Activated T-cell treated with anti-CD3 and anti-CD28 coated beads for 4 hours (primary cell): ENCODE measurements at places on chromosomes 6 and 20.

DNA sequence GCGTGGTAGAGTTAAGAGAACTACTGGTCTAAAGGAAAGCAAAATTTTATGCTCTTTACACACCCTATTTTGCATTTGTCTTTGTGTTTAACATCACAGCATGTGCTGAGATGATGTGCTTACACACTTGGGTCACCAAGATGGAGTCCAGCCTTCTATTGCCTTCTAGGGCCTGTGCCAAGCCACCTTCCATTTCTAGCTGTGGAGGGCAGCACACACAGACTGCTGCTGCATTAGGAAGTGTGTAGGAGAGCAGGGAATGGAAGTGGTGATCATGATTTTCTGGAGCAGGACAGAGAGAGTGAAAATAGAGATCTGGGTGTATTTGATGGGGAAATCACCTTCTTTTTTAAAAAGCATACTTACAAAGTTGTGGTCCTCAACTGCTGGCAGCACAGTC lies 191.6 kb downstream of the SOX4 start:
- no peak for DNase-seq

DNA sequence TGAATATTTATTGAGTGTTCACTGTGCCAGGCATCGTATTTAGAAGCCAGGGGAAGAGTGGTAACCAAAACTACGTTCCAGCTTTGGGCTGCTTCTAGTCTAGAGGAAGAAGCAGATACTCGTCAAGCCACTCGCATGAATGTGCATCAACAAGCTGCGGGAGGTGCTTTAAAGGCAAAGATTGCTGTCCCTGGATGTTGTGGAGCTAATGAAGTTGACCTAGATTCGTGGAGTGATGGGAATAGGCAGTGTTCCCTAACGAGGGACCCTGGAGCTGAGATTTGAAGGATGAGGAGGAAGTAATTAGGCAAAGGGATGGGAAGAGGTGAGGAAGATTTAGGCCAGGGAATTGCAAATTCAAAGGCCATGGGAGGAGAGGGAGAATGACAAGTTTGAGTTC lies 118.9 kb downstream of the TMEM170B start:
- no peak for DNase-seq

GRCh38 chr20:2136275-2136674 lies 34.6 kb downstream of the STK35 start:
- no peak for DNase-seq

GRCh38 chr6:1609648-1610496 lies at the start of gene FOXC1:
Gene FOXC1, plus strand, starts transcription at chr6:1609915. Its CDS starts 531 bp downstream, at chr6:1610446.
- DNase-seq, result no peak

DNA sequence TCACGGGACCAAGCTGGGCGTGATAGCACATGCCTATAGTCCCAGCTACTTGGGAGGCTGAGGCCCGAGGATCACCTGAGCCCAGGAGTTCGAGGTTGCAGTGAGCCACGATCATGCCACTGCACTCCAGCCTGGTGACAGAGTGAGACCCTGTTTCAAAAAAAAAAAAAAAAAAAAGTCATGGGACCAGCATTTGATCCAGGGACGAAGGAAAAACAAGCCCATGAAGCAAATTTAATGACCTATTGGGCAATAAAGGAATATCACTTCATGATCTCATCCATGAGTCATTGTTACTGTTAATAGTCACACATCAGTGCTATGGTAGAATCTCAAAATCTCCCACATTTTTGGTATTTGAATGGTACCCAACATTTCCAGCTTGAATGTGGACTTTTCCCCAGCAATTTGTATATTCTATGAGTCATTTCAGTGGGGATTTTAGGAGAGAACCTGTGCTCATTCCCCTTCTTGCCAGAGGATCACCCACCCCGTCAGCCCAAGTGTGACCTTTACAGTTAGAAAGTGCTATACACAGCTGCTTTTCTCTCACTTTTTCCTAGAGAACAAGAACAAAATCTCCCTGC lies 8.5 kb upstream of the SOD2 start:
- DNase-seq, result no peak

- DNase-seq, result no peak
Observed at GRCh38 chr6:70107852-70108629, 194.8 kb downstream of the COL9A1 start.

DNA sequence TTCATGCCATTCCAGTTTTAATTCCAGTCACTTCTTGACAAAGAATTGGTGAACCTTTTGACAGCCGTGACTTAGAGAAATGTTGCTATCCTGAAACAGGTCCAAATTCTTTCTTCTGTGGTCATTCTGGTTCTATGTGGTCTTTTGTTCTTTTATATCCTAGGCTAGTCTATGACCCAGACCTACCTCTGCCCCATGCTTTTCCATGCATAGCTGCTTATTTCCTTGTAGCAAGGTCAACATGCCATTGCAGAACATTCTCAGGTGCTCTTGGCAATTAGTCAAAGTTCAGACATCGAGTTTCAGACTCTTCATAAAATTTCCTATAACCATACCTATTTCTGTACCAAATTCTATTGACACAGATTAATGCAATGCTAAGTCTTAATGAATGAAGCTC lies 202.6 kb downstream of the PLCB1 start:
- no peak for DNase-seq

GRCh38 chr6:16721977-16722376 lies 39.3 kb downstream of the ATXN1 start:
- no peak for DNase-seq
